ENCODE measurements at places on chromosomes 5 and 9.

- DNase-seq, result no peak
These were observed 730.9 kb upstream of the TYRP1 start for GRCh38 chr9:11962327-11962726.

DNA sequence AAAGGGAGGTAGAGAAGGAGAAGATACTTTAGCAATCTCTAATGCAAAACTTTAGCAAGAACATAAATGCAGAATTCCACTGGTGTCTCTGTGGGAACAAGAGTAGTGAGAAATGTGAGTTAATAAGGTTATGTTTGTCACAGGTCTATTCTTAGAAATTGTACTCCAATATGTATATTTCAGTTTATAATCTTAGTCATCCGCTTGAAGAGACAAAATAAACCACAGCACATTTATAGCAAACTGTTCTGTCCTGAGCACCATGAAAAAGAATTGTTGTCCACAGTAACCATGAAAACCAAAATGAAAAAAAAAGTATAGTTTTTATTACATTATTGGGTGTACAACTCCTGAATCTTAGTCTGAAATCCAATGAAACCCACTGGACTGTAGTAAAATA is 93.6 kb upstream of the TSLP start:
- DNase-seq, result peak; percentile 11

GRCh38 chr5:83987513-83988292 is 267.0 kb upstream of the HAPLN1 start:
- no peak for DNase-seq

DNA sequence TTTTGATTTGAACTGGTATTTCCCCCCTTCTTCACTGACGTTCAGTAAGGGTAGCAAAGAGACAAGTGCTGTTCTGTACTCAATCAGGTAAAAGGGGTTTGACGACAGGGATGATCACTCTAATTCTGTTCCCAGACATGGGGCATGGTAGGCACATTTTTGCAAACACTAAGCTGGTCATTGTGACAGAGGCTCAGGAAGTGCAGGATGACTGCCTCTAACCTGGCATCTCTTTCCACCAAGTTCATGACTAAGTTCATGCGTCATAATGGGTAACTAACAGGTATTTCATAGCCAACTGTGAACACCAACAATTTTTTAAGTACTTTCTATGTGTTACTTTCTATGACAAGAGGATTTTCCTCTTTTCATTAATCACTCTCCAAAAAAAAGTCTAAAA is 166.5 kb downstream of the MAPKAP1 start:
- no peak for DNase-seq

DNA sequence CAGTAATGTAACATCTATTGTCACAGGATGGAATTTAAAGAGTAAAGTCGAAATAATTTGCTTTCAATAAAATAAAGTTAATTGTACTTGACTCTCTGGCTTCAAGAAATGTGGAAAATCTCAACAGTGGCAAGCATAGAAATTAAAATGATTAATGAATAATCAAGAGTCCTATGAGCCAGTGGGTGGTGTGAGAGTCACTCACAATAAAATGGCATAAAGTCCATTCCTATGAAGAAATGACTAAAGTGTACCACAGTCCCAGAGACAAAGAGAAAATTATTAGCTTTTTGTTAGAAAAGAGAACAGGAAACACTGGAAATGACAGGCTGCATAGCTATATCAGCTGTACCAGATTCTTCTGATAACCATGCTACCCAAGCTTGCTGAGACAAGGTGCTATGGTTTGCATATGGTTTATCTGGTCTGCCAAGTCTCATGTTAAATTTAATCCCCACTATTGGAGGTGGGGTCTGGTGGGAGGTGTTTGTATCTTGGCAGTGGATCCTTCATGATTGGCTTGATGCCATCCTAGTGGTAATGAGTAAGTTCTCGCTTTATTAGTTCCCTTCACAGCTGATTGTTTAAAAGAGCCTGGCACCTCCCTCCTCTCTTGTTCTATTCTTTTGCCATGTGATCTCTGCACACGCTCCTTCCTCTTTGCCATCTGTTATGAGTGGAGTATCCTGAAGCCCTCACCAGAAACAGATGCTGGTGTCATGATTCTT is 647.7 kb upstream of the ITGA1 start:
- DNase-seq, result no peak

GRCh38 chr9:113592876-113593575 is 129.5 kb downstream of the RGS3 start:
- DNase-seq, result no peak

DNA sequence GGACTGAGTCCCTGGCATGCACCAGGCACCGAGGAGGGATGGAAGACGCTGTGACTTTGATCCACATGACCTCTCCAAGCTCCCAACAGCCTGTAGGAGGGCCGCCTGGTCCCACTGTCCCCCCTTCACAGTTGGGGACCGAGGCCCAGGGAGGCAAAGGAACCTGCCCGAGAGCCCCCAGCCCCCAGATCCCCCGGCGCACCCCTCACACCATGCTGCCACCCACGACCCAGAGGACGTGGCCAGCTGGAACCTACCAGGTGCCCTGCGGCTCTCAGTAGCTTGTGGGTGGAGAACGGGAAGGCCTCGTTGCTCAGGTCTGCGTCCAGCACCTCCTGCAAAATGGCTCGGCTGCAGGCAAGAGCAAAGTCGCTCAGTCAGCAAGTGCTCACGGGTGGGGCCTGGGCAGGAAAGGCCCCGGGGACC is 48.8 kb downstream of the DBH start:
- no peak for DNase-seq

GRCh38 chr9:114072184-114073140 is 5.6 kb downstream of the AMBP start:
- no peak for DNase-seq

- no peak for DNase-seq
These were observed 61.1 kb downstream of the BARX1 start for GRCh38 chr9:93893899-93894690.

DNA sequence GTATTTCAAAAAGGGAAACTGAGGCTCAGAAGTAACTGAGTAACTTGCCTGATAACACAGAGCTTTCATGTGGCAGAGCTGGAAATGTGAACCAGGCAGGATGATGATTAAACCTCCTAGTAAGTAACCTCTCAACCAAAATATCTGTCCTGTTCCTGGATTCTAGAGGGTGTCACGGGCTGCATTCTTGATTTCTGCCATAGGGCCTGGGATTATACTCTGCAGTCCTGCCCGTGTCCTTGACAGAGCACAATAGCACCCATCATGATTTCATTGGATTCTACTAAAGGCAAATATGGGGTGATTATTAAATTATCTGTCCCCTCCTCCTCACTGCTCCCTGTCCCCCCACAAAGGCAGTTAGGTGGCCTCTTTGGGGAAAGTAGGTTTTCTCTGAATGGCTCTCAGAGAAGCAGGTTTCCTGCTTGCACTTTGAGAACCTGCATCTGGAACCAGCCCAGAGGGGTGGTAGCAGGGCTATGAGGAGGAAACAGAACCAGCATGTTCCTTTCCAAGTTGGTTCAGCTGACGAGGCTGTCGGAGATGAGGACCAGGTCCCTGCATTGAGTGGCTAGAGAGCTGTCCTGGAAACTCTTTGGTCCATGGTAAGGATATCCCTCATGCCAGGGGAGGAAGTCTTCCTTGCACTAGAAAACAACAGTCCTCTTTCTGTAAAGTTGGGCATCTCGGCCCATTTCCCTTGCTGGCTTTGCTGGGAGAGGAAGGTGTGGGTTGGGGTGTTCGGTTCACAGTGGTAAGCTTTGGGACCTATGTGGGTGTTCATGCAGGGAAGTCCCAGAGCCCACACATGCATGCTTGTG is 36.6 kb downstream of the PPARGC1B start:
- no peak for DNase-seq

DNA sequence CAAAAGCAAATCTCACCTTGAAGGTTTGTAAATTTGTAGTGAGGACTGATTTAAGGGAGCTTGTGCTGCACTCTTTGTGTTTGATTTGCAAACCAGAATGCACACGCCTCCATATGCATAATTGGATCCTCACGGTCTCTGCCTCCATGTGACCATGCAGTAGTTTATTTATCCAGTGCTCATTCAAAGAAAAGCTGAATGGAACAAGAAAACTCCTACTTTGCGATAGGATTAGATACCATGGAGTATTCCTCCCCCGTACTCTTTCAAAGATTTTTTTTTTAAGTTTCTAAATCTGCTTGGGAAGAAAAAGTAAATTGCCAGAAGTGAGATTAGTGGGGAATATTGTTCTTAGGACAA is 290.4 kb upstream of the TUT7 start:
- DNase-seq, result no peak

DNA sequence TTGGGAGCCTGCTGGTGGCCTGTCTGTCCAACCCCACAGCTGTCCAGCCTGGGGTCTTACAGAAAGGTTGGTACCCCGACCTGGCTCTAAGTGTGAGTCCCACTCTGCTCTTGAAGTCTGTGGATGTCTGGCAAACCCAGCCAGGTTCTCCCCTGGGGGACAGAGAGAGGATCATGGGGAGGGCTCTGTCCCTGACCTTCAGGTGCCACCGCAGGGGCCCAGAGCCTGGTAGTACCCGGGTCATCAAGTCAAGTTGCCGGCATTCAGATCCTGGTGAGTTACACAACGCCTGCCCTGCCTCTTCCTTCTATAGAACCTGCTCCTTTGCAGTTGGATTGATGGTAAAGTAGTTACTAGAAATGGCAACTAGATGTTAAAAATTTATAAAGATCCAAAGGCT is 66.7 kb downstream of the ADAMTS2 start:
- DNase-seq, result no peak

DNA sequence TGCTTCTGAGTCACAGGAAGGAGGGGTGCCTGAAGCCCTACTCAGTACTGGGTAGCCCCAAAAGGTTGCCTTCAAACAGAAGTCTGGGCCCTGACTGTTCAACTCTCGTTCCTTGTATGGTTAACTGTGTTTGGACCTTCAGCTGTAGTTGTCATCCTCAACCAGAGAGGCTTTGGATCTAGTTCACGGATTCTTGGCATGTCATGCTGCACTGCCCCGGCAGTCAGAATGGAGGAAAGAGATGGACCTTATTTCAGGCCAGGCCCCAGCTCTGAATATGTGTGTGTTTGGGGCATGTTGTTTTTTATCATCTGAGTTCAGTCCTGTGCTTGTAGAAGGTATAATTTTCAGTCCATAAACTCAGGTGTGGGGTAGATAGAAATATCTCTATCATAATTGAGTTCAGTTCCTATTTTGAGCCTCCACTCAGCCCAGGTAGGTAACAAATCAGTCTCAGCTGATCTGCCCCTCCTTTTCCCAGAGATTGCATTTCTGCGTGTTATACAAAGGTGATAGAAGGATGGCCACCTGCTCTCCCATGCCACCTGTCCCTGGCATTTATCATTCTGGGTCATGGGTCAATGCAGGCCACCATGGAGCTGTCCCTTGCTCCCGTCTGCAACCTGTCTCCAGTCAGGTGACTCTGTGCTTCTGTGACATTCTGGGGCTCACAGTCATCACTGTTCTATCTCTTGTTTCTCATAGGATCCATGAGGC is 127.5 kb upstream of the CPEB4 start:
- no peak for DNase-seq

DNA sequence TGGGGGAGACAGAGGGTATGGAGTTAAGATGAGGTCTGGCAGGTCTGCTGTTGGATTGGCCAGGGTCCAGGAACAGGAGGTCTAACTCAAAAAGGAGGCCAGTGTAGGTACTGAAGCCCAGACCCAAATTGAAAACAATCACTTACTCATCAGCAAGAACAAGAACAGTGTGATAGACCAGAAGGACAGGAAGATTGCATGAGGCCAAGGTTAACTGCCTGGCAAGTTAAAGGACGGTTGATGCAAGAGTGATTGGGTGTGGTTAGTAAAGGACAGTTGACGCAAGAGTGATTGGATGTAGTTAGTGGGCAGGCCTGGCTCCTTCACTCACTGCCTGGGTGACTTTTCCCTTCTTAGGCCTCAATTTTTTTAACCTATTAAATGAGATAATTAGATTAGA is 132.6 kb downstream of the PDZD2 start:
- DNase-seq, result no peak

DNA sequence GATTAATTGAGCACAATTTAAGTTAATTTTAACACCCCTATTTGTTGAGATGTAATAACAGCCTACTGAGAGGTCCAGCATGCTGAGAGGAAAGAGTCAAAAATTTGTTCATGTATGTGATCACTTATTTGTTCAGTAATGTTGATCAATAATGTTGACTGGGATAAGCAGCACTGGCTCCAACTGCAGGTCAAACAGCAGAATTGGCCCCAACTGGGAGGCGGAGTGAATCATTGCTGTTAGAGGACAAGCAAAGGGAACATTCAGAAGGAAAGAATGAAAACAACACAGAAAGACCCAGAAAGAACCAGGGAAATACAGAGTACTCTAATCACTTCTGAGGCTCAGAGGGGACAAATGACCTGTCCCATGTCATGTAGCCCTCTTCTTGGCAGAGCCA is 221.1 kb downstream of the COMMD10 start:
- no peak for DNase-seq

DNA sequence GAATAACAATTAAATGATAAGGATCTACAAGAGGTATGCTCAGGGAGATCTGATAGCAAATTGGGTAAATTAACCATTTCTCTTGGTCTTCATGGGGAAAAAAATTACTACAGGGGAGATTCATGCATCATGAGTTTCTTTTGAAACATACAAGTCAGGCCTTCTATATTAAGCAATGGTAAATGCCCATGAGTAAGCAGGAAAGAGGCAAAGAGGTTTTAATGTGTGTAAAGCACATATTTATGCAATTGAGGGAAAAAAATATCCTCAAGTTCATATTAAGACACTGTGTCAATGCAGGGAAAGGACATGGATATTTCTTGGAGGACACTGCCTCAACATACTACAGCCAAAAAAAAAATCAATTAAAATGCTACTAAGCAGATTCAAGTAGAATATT is 73.4 kb upstream of the NR4A3 start:
- DNase-seq, result no peak

GRCh38 chr9:117715411-117715989 is 11.3 kb downstream of the TLR4 start:
- no peak for DNase-seq

- DNase-seq, result no peak
These were observed 400 bp downstream of the HCN1 start for GRCh38 chr5:45695804-45696156.

- DNase-seq, result no peak
These were observed 19.0 kb upstream of the PHYHD1 start for GRCh38 chr9:128901822-128902221.

- DNase-seq, result no peak
These were observed 347.6 kb downstream of the PTPRD start for GRCh38 chr9:10265153-10265631.

- no peak for DNase-seq
These were observed 43.0 kb downstream of the PIK3R1 start for GRCh38 chr5:68258531-68258930.

GRCh38 chr9:13750639-13751038 is 471.1 kb upstream of the MPDZ start:
- DNase-seq, result no peak

DNA sequence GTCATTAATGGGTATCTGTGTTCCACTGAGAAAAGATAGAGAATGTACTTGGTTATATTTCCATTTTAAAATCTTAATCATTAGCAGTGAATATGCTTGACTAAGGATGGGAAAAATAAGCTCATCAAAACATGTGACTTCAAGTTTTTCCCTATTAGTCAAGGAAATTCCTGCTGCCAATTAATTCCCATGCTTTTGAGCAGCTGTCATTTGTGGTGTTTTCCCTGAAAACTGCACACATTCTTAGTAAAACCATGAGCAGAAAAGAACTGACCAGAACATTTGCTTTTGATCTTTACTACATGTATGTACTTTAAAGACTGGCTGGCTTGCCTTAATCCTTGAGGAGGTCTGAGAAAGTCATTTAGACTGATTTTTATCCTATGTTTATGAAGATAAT is 75.2 kb downstream of the AOPEP start:
- no peak for DNase-seq

- DNase-seq, result no peak
These were observed 588.7 kb upstream of the CDH6 start for GRCh38 chr5:30604648-30605262.

GRCh38 chr5:96048763-96049162 is 87.1 kb upstream of the ELL2 start:
- DNase-seq, result no peak
